ENCODE measurements at places on chromosomes 1 and 21.

- DNase-seq, result no peak
Measured at GRCh38 chr1:44405798-44406736, 1.0 kb downstream of the RNF220 start.

DNA sequence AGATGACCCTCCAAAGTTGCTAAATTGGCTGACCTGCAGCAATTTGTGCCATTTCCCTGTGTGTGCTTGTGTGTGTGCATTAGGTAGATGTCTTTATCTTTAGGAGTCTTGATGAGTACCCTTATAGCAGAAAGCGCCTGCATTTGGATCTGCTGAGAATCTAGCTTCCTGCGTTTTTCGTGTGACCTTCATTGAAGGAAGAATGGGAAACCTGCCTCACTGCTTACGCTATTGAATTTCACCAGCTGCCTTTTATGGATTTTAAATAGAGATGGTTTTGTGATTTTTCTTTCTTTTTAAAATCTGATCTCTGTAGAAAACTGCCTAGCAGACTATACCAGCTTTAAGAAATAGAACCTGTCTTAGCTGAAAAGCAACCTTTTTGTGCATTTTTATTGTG lies 124.5 kb downstream of the CACHD1 start:
- no peak for DNase-seq

- DNase-seq, result no peak
Measured at GRCh38 chr1:44625348-44625747, 48.9 kb downstream of the TMEM53 start.

DNA sequence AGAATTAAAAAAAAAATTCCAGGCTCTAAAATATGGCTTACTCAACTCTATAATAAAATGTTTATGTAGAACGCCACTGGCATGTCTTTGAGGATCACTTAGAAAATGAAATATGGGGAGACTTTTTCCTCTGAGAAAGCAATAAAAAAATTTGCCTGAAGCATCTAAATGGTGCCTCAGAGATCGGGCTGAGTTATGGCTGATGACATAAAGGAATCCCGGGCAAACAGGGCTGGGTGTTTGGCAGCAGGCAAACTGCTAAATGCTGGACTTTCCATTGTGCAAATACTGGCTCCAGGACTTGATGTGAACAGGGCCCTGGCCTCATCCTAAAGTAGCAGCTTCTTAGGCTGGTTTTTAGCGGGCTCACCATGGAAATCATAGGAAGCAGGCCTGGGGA lies 44.5 kb upstream of the C1orf87 start:
- no peak for DNase-seq

DNA sequence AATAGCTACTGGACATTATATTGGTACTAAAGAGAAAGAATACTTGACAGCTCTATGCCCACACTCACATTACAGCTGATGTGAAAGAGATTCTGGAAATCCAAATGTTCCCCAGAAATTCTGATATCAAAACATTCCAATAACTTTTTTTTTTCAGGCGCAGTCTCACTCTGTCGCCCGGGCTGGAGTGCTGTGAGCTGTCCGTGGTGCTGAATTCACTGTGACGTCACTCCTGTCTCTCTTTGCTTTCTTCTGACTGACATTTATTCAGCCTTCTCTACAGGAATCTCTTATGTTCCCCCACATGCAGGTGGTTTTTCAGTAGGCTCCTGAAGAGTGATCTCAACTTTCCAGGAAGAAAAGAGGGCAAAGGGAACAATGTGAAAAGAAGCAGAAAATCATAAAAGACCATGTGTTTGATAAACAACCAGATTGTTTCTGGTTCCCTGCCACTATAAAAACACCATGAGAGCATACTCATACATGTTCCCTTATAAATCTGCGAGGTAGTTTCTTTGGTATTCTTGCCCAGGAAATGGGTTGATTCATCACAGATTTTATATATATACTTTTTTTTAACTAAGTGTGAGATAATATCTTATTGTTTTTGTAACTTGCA lies 6.2 kb downstream of the S100A7A start:
- DNase-seq, result peak; percentile 62

DNA sequence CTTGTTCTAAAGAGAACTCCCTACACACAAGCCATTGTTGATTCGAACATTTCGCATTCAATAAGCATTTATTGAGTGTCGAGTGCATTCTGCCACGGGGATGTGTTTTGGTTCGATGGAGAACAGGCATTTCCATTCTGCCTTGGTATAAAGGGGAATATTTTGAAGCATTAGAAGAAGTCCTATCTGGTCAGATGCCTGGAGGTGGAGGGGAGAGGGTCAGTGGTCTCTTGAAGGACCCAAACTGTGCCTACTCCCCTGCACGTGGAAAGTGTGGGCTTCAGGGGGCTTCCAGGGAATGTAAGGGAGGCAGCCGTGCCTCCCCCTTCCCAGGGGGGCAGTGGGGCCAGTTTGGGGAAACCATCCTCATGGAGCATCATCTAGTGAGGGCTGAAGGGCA lies 8.3 kb downstream of the AJAP1 start:
- no peak for DNase-seq

DNA sequence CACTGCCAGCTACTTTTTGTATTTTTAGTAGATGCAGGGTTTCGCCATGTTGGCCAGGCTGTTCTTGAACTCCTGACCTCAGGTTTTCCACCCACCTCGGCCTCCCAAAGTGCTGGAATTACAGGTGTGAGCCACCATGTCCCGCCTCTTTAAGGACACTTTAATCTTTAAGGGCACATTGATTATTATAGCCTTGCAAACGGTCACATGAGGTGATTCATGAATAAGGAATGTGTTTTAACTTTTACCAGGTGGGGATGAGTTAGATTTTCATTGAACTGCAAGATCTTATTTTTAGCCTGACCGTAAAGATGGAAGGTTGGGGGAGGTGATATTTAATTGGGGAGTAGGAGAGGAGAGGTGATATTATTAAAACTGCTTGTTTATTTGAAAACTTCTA lies 61.9 kb downstream of the TBCE start:
- DNase-seq, result no peak

DNA sequence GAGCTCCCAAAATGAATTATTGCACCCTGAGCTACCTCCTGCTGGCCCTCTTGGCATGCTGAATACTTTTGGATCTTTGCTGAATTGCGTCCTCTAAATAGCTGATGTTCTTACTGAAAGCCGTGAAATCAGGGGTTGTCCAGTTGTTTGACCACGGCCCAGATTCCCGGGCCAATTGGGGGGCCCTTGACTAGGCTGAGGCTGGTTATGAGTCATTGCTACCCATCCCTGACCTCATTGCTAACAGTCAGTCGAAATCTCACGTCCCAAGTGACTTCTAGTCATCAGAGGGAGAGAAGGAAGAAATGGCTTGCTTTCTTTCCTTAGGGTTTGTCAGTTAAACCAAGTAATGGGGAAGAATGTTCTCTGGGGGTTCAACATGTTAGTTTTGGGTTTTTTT lies 37.4 kb downstream of the SMYD2 start:
- DNase-seq, result no peak

DNA sequence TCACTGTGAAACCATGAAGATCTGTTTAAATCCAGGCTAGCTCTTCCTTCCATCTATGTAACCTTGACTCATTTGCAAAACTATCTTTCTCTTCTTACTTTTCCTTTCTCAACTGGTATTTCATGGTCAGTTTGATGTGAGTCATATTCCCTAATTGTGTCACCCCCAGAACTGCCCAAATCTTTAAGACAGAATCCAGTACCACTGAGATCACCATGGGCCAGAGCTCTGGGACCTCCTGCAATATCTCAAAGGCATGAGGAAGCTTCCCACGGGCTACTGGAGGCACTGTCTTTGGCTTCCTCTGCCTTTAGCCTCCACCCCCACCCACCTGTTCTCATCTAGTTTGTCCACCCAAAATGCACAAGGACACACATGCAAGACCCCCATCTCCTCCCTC lies 274.4 kb upstream of the FMN2 start:
- no peak for DNase-seq

- no peak for DNase-seq
Measured at GRCh38 chr1:112698366-112699310, 8.3 kb downstream of the RHOC start.

DNA sequence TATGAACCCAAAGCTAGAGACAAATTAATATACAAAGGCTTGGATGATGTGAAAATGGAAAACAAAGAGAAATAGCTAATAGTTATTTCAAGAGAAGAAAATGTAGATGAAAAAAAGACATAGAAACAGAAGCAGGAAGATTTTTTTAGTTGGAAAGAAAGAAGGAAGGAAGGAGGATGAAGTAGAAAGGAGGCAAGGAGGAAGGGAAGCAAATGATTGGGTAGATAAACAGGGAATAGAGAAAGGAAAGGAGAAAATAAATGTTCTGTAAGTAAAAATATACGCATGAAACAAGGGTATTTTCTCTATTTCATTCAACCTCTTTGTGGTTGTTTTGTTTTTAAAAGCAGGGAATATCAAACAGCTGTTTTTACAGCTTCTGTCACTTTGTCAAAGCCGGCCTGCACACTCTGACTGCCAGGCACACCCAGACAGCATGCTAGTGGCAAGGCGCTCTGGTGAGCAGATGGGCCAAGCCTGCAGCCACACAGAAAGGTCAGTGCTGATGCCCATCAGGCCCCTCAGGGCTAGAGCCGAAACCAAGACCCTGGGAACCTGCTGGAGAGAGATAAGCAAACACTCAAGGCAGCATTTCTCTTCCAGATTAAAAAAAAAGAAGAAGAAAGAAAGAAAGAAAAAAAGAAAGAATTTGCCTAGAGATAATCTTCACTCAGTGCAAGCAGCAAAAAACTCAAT lies 72.9 kb upstream of the CTTNBP2NL start:
- no peak for DNase-seq

GRCh38 chr1:206729507-206729906 lies 41.1 kb upstream of the IL19 start:
- no peak for DNase-seq

- no peak for DNase-seq
Measured at GRCh38 chr1:232393010-232393409, 236.9 kb downstream of the SIPA1L2 start.

DNA sequence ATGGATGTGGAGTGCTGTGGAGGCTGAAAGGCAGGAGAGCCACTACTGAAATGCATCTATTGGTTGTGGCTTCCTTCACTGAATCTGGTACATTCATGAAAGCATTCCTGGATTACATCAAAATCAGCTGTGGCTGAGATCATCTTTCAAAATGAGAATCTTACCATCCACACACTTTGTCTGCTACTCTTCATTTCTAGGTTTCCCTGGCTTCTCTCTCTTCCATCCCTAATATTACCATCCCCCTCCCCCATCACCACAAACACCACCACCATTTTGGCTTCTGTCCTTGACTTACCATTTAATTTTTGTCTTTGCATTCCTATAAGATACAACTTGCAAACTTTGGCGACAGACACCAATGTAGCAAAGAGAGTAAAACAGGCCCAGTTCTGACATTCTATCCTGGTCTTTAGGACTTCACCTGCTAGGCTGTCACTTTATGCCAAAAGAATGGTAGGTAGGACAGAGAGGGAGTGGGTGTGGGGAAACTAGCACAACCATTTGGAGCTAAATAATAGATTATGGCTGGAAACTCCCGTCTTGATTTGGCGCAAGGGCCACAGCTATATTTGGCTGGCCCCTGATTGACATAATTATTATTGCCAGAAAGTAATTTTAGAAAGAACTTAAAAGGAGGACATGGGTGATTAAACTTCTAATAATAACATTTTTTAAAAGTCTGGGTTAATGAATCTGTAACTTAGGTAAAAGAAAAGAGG lies 15.1 kb upstream of the DUSP10 start:
- DNase-seq, result no peak

GRCh38 chr1:231663211-231663792 lies 36.7 kb downstream of the DISC1 start:
- no peak for DNase-seq

GRCh38 chr1:106746448-106747085 lies 309.9 kb upstream of the PRMT6 start:
- no peak for DNase-seq

- no peak for DNase-seq
Measured at GRCh38 chr1:220908757-220909156, 29.5 kb downstream of the HLX start.

DNA sequence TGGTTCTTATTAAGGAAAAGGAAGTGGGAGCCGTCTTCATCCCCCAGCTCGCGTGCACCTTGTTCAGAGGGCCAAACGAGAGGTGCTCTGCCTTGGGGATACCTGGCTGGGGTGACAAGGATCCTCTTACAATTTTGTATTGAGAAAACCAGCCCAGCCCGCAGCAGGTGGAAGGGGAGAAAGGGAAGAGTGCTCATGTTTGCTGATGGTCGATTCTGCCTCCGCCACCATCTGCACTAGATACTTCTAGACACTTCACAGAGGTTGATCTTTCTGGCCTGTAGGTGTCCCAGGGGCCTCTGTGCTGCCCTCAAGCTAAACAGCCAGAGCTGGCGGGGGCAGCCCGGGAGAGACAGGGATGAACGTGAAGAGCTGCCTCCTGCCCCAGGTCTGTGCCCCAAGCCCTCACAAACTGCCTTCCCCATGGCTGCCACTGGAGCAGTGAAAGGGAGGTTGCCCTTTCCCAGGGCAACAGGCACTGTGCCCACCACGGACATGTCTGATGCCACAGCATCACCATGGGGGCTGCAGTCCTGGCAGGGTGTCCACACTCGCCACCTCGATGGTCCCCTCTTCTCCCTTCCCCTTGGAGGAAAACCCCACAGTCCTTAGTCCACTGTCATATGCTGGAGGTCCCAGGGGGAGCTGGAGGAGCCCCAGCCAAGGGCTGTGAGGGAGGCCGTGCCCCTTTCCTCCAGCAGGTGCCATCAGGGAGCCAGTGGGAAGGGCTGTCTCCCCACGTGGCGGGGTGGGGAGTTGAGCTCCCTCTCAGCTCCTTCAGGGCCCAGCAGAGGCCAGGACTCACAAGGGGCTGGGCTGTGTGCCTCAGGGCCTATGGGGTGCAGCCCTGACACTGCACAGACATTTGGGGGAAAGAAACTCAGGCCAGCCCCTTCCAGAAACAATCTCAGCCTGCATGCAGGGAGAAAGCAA lies 8.1 kb downstream of the ADPRS start:
- no peak for DNase-seq

GRCh38 chr1:190688096-190688495 lies 210.4 kb upstream of the BRINP3 start:
- no peak for DNase-seq

DNA sequence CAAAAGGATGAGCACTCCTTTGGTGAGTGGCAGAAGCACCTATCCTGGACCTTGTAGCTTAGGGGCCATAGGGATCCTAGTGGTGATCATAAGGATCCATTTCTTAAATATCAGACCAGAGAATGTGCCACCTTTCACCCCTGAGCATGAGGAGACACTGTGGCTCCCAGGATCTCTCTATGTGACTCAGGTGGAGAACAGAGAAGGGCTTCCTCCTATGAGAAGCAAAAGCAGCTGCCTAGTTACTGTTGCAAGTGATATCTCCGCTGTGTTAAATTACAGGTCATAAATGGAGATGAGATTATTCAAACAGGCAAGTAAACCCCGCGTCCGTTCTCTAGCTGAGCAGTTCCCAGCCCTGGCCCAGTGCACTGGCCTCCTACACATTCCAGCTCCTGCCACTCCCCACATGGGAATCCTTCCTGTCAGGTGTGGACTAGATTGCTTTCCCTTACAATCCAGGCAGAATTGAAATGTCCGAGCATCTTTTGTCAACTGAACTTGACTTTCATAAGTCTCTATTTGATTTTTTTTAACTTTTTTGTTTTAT lies 26.3 kb downstream of the CLEC20A start:
- no peak for DNase-seq

Data from left renal pelvis (tissue), 4 donors.